ENCODE measurements at places on chromosomes 7 and 10.

GRCh38 chr7:114152314-114152938, 233.6 kb upstream of the PPP1R3A start:
- DNase-seq = peak; percentile 37

- DNase-seq = no peak
Observed at GRCh38 chr7:55556492-55556891, 15.8 kb downstream of the VOPP1 start.

GRCh38 chr7:124059375-124059774, 26.5 kb upstream of the TMEM229A start:
- no peak for DNase-seq

DNA sequence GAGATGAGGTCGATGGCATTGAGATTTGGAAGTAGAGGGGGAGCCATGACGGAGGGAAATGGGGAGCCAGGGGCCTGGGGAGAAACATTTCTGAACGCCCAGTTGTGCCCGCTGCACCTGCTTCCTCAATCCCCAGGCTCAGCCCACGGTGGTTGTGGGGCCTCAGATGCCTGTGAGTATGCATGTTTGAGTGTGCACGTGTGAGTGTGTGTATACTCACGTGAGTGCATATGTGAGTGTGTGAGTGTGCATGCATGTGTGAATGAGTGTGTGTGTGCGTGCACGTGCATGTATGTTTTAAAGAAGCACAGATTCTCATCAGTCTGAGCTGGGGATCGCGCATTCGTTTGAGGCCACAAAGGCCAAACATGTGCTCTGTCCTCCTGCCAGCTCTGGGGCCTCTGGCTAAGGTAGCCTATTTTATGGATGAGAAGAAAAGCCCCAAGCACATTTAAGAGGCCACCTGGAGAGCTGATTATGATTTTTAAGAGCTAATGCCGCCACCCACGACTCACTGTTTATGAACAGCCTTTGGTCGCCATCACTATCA, 154.8 kb downstream of the ARHGAP12 start:
- DNase-seq = no peak

- no peak for DNase-seq
Observed at GRCh38 chr7:146216396-146217041, 99.9 kb downstream of the CNTNAP2 start.

GRCh38 chr7:143374561-143374960, 6.6 kb upstream of the ZYX start:
- no peak for DNase-seq

- no peak for DNase-seq
Observed at GRCh38 chr7:95649546-95649945, 53.2 kb upstream of the PDK4 start.

- no peak for DNase-seq
Observed at GRCh38 chr7:288671-289101, 1.3 kb upstream of the FOXL3 start.

DNA sequence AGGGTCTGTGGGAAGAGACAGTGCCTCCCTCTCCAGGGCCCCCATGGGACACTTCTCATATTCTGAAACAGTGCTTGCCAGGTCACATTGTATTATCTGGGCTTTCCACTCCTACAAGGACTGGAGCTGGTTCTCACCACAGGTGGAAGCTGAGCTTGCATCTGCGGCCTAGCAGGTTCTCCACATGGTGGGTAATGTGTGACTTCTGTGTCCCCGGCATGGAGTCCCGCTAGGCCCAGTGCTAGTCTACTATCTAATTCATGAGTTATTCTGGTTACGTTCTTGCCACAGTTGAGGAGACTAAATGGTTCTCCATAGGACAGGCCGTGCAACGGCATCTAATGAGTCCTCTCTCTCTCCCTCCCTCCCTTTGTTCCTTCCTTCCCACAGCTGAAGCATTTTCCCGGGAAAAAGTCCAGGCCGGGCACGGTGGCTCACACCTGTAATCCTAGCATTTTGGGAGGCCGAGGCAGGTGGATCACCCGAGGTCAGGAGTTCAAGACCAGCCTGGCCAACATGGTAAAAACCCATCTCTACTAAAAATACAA, 27.7 kb downstream of the PRLHR start:
- DNase-seq = no peak

DNA sequence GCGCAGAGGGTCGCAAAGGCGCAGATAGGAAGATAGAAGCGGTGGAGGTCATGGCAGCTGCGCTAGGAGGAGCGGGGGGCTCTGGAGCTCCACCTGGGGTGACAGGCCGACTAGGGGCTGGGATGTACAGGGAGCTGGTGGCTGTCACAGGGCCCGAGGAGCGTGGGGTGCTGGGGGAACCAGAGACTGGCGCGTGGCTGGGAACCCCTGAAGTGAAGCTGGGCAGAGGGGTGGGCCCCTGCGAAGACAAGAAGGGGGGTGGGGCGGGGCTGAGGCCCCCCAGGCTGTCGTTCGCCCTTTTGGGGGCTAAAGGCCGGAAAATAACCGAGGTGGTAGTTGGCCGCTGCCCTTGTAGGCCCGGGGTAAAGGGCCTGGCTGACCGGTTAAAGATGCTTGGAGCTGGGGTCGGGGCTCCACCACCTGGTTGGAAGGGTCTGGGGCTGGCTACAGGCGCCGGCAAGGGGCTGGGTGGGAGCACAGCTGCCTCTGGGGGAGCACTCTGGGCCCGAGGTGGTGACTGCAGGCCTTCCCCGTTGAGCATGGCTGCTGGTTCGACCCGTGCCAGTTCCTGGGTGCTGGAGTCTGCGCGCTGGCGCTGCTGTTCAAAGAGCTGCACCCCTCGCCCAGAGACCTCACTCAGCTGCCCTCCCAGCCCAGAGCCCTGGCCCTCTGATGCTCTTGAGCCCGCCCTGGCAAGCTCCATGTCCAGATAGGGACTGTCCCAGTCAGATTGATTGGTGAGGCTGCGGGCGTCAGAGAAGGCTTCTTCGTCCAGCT, 6.8 kb upstream of the MYOZ1 start:
- no peak for DNase-seq

- DNase-seq = no peak
Observed at GRCh38 chr10:76209135-76209534, 777.7 kb downstream of the LRMDA start.

DNA sequence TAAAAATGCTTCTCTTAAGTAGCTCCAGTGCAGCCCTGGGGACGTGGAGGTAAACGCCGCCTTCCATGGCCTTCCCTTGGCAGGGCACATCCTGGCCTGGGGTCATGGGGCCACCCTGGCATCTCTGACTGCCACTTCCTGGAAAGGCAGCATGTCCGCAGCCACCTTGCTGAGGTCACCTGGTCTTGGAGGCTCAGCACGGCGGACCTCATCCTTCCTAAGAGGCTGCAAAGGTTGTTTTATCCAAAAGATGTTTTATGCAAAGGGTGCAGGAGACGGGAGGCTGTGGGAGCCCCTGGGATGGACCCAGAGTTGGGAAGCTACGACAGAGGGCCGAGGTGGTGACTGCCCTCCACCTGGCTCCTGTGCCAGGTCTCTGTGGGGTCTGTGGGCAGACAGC, 106.0 kb downstream of the TCERG1L start:
- no peak for DNase-seq

DNA sequence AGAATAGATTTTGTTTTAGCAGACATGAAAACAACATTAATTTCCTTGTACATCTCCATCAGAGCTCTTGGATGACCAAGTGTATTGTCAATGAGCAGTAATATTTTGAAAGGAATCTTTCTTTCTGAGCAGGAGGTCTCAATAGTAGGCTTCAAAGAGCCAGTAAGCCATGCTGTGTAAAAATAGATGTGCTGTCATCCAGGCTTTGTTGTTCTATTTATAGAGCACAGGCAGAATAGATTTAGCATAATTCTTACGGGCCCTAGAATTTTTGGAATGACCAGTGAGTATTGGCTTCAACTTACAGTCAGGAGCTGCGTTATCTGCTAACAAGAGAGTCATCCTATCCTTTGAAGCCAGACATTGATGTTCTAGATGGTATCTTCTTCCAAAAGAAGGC, 19.0 kb downstream of the MINPP1 start:
- DNase-seq = no peak

- no peak for DNase-seq
Observed at GRCh38 chr10:133010095-133010842, 67.9 kb upstream of the CFAP46 start.

DNA sequence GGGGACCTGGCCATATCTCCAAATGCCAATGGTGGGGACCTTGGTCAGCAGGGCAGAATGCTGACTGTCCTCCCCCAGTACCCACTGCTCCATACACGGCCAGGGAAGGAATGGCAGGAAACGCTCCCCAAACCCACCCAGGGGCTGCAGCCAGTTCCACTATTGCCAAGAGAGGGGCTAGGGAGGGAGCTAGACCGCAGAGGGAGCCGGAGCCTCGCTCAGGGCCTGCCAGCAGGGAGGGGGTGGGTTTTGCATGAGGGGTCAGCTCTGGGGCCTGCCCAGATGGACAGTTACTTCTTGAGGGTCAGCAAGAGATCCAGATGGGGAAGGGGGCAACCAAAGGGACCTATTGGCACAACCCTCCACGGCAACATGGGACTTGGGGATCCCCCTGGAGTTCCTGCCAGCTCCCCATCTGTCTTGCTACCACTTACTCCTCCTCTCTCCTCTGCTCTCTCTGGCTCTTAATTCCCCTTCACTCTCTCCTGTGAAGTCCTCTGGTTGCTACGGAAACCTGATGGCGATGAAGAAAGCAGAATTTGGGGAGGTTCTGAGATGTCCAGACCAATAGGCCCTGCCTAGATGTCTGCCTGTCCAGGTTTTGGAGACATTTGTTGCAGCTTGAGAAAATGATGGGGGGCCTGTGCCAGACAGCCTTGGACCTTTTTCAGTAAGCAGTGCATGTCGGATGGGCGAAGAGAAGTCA, 12.6 kb downstream of the FGF8 start:
- DNase-seq = no peak
